ENCODE measurements at places on chromosomes 3 and 15. TPM values are rescaled to one million over a fixed set of nuclear protein-coding genes. Genes with fewer than 3 reads are reported as not detected.

Gene RFT1
- 9.5 TPM for total RNA-seq

Gene ALDH1L1
- 159 TPM for total RNA-seq

DNA sequence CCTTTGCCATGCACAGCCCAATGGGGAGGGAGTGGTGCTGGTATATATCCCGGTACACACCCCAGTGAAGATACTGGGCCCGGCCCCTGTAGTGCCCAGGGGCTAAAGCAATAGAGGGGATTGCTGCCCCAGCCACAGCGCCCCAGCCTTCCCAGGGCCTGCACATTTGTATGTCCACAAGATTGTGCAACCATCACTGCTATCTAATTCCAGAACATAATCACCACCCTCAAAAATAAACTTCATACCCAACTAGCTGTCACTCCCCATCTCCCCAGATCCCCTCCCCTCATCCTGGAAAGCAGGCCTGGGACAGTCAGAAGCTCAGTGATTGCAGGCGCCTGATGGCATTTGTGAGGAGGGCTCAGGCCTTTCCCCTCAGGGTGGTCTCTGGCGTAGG is 13.5 kb downstream of the GNAI2 start:
- no peak for DNase-seq

GRCh38 chr3:115975796-115976195 is 352.5 kb downstream of the GAP43 start:
- DNase-seq: no peak

DNA sequence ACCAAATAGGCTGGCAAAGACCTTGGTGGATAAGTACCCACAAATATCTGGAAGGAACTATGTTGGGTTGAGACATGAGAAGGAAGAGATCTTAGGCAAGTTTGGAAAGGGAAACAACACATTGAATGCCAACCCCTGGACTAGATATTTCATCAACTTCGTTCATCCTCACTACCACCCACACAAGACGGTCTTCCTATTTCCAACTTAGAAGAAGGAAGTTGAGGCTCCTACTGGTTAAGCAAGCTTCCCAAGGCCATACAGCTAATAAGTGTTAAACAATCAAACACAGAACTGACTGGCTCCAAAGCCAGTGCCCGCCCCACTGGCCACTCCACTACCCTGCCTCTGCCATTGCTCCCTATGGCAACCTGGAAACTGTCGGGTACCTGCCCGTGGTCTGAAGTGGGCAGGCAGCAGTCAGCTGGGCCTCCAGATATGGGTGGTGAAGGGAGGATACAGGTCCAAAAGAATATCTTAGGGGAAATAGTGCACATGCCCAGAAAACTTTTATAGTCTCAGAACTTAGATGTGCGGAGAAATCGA is 94.9 kb downstream of the LIPC start:
- no peak for DNase-seq

Gene GUCA1C
- total RNA-seq: not detected
